ENCODE measurements at places on chromosomes 7 and 10. TPM values are rescaled to one million over a fixed set of nuclear protein-coding genes. Genes with fewer than 3 reads are reported as not detected.

DNA sequence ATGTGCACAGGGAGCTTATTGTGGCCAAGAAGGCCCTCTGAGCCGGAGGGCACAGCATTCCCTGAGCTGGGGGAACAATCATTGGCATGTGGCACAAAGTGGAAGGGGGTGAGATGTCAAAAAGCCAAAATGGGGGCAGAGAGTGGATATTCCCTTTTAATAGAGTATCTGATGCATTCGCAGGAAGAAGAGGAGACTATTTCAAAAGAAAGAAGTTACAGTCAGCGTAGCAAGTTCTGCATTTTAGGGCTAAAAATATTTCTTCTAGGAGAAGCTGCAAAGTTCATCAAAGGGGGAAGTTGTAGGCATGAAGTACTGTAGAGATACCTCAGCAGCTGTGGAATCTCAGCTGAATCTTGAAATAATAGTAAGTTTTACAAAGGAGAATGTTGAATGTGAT is 136.0 kb upstream of the WDR11 start:
- no peak for DNase-seq

- no peak for DNase-seq
These were observed 372.4 kb upstream of the VWC2 start for GRCh38 chr7:49400891-49401550.

GRCh38 chr10:126668505-126668904 is 2.0 kb downstream of the C10orf90 start:
- DNase-seq, result no peak

GRCh38 chr7:7491044-7491443 is 44.6 kb downstream of the COL28A1 start:
- no peak for DNase-seq

GRCh38 chr10:24606021-24606420 is 117.7 kb downstream of the ARHGAP21 start:
- no peak for DNase-seq

- no peak for DNase-seq
These were observed 43.8 kb upstream of the CYTH3 start for GRCh38 chr7:6316226-6316625.

GRCh38 chr10:23293145-23293724 is 51.4 kb downstream of the C10orf67 start:
- no peak for DNase-seq

GRCh38 chr7:154927624-154928125 is 75.2 kb downstream of the PAXIP1 start:
- peak; percentile 77 for DNase-seq

- DNase-seq, result no peak
These were observed 27.7 kb downstream of the RAMP3 start for GRCh38 chr7:45185028-45185863.

- no peak for DNase-seq
These were observed 251.1 kb upstream of the MEOX2 start for GRCh38 chr7:15937571-15937970.

- DNase-seq, result no peak
These were observed 46.9 kb downstream of the STK17A start for GRCh38 chr7:43629857-43630256.

DNA sequence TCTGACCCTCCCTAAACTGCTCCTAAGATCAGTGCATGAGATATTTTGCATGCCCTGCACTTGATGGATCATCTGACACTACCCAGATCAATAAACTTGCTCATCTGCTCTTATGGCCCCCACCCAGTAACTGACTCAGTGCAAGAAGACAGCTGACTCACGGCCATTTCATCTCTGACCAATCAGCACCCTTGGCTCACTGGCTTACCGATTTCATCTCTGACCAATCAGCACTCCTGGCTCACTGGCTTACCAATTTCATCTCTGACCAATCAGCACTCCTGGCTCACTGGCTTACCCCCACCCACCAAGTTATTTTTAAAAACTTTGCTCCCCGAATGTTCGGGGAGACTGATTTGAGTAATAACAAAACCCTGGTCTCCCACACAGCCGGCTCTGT is 37.2 kb upstream of the OPTN start:
- no peak for DNase-seq

DNA sequence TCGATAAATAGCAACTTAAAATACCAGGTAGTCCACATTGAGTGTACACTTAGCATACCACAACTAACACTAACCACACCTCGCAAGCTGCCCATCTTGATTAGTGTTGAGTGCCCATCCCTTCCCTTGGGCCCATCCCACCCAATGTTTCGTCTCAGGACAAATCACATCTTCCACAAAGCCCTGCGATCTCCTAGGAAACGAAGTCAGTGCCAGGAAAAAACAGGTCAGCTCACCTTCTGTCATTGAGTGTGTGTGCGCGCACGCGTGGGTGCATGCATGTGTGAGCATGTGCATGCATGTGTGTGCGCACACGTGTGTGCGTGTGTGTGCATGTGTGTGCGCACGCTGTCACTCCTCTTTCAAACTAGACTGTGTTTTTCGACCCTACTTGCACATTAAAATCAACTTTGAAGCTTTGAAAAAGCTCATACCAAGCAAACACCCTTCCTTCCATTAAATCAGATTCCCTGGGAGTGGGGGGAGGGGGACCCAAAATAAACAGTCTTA is 48.8 kb upstream of the OPALIN start:
- no peak for DNase-seq

Gene CCDC71L
- 2.6 TPM for polyA plus RNA-seq

Gene CPN1
- not detected for polyA plus RNA-seq

Gene POMZP3
- polyA plus RNA-seq, result 3.2 TPM

Gene TMEM213
- polyA plus RNA-seq, result not detected

Gene CALD1
- polyA plus RNA-seq, result 0.13 TPM

Gene PRR15
- not detected for polyA plus RNA-seq

Gene SFMBT2
- 1.7 TPM for polyA plus RNA-seq

Gene KCNH2
- 1.8 TPM for polyA plus RNA-seq
